ENCODE measurements at places on chromosomes 1 and 21.

- DNase-seq, result no peak
Observed at GRCh38 chr1:163472651-163473248, 151.0 kb downstream of the NUF2 start.

DNA sequence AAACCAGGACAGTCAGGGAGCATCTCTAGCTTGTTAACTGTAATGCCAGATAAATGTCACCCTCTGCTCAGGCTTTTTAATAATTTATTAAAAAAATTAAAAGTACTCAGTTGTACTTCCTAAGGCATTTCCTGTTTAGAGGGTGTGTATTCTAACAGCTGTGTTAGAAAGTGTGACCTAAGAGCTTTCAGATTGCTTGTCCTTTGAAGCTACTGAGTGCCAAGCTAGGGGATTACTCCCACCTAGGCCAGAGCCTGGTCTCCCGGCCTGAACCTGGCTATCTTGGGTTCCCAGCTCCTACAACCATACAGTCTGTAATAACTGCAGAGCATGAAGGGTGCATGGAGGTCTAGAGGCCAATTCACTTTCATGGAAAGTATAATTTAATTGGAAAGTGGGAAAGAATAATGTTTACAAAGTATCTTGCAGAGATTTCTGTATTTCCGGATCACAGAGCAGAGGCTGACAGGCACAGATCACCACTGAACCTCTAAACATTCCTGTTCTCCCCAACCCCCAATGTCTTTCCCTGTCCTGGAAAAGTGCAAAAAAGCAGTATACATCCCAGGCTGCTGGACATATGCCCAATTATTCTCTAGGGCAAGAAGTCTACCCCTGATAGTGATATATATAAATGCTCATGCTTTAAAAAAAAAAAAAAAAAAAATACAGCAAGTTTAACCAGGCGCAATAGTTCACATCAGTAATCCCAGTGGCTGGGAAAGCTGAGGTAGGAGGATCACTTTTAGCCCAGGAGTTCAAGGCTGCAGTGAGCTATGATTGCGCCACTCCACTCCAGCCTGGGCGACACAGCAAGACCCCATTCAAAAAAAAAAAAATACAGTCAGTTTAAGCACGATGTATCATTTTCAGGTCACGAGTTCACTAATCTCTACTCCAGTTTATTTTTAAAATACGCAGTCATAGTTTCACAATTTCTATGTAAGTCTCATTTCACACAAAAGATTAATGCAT lies 36.7 kb upstream of the RAP1A start:
- DNase-seq, result no peak

GRCh38 chr21:30081506-30081905 lies 85.1 kb downstream of the CLDN17 start:
- DNase-seq, result no peak

DNA sequence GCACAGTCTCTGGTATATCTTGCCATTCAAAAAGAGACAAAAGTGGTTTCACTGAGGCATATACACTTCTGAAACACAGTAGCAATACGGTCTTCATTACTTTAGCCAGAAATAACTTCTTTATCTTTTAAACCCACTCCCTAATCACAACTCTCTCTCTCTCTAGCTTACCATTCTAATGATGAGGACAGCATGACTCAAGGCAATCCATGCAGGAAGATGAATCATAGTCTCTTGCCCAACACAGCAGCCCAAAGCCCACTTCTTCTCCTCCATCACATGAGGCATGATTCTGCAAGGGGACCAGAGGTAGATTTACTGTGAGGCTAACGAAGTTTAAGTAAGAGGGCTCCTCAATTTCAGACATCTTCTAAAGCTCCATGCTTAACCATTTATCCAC lies 285.0 kb upstream of the NR5A2 start:
- no peak for DNase-seq

DNA sequence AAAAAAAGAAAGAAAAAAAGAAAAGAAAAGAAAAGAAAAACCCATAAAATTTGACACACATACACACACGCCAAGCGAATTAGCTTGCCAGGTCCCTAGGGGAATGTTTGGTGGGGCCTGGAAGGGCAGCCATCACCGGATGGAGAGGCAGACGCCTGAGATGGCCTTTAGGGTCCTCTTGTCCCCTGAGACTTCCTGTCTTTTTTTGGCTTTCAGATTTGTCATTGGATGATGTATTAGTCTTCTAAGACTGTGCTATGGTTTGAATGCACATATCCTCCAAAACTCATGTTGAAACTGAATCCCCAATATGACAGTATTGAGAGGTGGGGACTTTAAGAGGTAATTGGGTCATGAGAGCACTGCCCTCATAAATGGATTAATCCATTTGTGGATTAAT lies 211.8 kb downstream of the TOMM20 start:
- no peak for DNase-seq

DNA sequence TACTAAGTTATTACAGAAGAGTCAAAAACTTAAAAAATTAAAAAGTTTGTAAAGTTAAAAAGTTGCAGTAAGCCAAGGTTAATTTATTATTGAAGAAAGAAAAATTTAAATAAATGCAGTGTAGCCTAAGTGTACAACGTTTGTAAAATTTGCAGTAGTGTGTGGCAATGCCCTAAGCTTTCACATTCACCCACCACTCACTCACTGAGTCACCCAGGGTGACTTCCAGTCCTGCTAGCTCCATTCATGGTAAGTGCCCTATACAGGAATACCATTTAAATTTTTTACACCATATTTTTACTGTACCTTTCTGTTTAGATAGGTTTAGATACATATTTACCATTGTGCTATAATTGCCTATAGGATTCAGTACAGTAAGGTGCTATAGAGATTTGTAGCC lies 88.6 kb downstream of the CTH start:
- DNase-seq, result no peak

- DNase-seq, result no peak
Observed at GRCh38 chr1:160855181-160855981, 7.3 kb downstream of the CD244 start.

- no peak for DNase-seq
Observed at GRCh38 chr21:36579898-36580297, 100.0 kb upstream of the CLDN14 start.

- no peak for DNase-seq
Observed at GRCh38 chr1:2595812-2596529, 9.4 kb downstream of the PRXL2B start.

GRCh38 chr1:23288671-23289070 lies 55.4 kb downstream of the HNRNPR start:
- DNase-seq, result no peak

- no peak for DNase-seq
Observed at GRCh38 chr1:193448682-193449461, 262.5 kb upstream of the B3GALT2 start.

GRCh38 chr1:243416495-243416894 lies 160.7 kb downstream of the SDCCAG8 start:
- no peak for DNase-seq

DNA sequence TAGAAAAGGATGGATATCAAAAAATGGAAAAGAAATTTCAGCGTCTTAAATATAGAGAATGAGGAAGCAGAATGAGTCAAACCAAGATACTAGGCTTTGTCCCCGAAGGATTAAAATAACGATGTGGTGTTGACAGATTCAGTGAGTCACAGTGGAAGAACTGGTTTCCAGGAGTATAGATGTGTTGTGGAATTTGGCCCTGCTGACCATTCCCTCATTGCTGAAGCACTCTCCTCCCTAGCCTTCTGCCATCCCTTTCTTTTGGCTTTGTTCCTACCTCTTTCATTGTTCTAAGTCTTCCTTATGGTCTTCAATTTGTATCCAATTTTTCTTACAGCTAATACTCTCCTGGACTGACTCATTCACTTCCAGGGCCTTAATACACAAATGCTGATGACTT lies 23.1 kb upstream of the USP25 start:
- DNase-seq, result no peak

- DNase-seq, result no peak
Observed at GRCh38 chr1:41329662-41330587, 31.3 kb upstream of the FOXO6 start.

DNA sequence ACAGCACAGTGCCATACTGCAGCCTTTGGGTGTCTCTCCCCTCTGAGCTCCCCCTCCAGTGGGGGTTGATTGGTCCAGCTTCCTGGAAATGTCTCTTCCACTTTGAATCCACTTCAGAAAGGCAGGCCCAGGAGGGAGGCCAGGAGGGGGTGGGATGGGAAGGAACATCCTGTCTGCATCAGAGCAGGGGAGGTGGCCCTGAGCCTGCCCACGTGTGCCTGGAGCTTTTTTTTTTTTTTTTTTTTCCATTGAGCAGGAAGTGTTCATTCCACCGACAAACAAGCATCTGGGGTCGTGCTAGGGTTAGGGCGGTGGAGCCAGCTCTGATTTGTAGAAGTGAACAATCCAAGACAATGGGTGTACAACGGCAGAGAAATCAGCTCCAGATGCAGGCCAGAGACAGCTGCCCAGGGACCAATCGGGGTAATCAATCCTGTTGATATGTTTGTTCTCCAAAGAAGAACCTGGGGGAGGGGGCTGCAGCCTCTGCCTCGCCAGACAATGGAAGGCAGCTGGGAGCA lies 93.3 kb downstream of the SSBP3 start:
- DNase-seq, result peak; percentile 64

DNA sequence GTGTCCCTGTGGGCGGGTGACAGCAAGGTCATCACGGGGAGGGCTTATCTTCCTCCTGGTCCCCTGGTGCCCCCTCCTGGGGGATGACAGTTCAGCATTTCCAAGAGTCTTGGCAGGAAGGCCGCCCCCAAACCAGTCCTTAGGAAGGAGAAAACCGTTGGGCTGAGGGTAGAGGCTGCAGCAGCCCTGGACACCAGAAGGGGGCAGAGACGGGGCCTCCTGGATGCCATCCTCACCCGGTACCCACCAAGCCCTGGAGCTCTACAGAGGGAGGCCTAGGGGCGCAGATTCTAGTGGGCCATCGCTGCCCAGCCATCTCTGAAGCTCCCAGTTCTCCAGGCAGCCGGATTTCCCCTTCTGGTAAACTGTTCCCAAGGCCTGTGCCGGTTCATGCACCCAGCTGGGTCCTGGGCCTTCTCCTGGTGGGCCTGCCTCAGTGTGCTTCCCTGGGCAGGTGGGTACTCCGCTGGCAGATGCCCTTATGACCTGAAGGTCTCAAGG lies 14.8 kb upstream of the ZNF669 start:
- peak; percentile 92 for DNase-seq

DNA sequence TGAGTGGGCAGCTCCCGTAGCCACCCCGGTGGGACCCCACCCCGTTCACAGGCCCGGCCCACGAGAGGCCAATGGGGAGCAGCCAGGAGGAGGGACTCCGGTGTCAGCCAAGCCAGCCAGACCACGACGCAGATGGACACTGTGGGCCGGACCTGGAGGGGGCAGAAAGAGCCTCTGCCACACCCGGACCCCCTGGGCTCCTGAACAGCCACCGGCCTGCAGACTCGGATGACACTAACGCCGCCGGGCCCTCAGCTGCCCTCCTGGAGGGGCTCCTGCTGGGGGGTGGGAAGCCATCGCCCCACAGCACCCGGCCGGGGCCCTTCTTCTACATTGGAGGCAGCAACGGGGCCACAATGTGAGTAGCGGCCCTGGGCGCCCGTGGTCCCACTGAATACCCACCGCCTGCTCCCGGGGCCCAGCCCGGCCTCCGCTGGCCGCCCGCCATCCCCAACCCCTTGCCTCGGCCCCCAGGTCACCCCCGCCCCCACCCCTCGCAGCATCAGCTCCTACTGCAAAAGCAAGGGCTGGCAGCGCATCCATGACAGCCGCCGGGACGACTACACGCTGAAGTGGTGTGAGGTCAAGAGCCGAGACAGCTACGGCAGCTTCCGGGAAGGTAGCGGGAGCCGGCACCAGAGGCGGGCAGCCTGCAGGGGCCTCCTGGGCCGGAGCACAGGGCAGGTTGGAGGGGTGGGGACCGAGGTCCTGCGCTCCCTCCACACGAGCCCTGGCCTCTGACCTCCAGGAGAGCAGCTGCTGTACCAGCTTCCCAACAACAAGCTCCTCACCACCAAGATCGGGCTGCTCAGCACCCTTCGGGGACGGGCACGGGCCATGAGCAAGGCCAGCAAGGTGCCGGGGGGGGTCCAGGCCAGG lies 6.5 kb downstream of the TTLL10 start:
- DNase-seq, result no peak

DNA sequence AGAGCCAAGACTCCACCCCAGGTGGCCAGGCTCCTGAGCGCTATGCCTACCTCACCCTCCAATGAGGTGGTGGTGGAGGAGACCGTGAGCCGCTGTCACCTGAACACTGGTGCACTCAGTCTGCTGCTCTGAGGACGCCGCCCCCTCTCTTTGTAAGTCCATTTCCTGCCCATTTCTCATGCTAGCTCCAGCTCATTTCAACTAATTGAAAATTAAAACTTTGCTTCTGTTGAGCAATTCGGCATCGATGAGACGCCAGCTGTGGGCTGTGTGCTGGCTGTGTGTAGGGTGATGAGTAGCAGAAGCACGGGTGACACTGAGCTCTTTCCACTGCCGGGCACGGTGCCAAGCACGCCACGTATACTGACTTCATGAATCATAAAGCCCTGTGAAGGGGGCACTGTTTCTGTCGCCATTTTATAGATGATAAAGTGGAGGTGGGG lies 11.2 kb downstream of the TNFRSF1B start:
- DNase-seq, result no peak

- no peak for DNase-seq
Observed at GRCh38 chr1:158516966-158517365, 37.2 kb downstream of the OR6Y1 start.

Measured in NT2/D1 (cell line).